ENCODE measurements at places on chromosomes 16 and 17.

DNA sequence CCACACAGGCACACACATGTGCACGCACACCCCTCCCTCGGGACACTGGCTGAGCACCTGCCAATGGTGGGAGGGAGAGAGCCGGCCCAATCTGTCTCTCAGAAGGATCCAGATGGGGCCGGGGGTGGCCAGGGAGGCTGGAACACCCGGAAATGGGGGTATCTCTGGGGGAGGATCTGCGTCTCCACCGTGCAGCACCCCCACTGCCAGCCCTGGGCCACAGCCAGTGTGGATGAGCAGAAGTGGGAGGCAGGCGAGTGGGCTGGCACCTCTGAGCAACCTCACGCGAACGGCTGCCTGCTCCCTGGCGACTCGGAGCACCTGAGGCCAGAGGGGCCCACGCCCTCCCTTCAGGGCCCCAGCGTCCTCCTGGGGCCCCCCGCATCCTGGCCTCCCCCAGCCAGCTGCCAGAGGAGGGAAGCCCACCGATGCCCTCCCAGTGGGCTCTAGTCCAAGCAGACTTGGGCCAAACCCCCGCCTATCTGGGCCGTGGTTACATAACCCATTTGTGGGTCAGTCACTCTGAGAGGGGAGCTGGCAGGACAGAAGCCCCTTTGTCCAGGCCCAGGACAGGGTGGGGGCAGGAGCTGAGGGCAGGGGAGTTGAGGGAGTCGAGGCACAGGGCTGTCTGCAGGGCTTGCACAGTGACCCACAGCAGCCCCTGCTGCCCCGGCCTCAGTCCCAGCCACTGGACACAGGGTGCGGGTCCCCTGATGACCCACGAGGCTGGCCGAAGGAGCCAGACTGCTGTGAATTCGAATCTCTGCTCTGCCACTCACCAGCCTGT lies 5.6 kb downstream of the CASKIN1 start:
- no peak for DNase-seq

DNA sequence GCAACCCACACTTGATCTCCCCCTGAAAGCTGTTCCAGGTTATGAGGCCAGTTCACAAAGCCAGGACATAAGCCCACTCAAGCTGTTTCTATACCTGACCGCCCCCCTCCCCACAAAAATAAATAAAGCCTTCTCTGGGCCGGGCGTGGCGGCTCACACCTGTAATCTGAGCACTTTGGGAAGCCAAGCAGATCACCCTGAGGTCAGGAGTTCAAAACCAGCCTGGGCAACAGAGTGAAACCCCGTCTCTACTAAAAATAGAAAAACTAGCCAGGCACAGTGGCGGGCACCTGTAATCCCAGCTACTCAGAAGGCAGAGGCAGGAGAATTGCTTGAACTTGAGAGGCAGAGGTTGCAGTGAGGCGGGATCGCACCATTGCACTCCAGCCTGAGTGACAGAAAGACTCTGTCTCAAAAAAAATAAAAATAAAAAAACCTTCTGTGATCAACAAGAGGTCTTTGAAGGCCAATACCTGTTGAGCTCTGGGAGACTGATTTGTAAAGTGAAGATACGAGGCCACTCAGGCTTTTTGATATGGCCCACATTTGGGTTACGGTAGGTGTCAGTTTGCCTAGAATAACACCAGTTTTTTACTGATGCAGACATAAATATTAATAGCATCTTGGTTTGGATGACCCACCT lies 2.2 kb downstream of the KDM8 start:
- DNase-seq = no peak

DNA sequence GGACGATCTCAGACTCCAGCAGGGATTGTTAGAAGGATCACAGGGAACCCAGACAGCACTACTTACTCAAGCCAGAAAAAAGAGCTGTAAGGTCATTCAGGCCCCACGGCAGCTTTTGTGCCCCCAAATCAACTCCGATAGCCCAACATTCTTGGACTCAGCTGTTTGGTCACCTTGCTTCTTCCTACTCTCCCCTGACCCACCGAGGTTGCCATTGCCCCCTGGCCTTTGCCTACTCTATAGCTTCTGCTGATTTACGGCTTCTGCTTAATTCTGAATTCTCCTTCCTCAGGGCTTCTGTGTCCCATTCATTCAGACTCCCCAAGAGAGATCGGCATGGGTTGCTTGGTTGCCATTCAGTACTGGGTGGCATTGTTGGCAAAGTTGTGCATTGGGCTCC lies 8.6 kb upstream of the ITPRIPL2 start:
- no peak for DNase-seq

GRCh38 chr16:68082629-68083238 lies 2.4 kb upstream of the NFATC3 start:
- DNase-seq = no peak

GRCh38 chr16:59701963-59702930 lies 968.1 kb upstream of the GOT2 start:
- no peak for DNase-seq

- DNase-seq = peak; percentile 68
Measured at GRCh38 chr16:84970447-84971127, 40.7 kb downstream of the ZDHHC7 start.

DNA sequence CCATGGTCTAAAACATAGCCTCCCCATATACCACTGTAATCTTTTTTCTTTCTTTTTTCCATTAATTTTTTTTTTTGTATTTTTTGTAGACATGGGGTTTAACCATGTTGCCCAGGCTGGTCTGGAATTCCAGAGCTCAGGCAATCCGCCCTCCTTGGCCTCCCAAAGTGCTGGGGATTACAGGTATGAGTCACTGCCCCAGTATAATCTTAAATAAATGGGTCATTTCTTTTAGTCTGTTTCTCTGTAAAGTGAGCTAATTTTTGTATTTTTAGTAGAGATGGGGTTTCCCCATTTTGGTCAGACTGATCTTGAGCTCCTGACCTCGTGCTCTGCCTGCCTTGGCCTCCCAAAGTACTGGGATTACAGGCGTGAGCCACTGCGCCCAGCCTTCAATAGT lies 5.7 kb upstream of the NME1 start:
- no peak for DNase-seq

DNA sequence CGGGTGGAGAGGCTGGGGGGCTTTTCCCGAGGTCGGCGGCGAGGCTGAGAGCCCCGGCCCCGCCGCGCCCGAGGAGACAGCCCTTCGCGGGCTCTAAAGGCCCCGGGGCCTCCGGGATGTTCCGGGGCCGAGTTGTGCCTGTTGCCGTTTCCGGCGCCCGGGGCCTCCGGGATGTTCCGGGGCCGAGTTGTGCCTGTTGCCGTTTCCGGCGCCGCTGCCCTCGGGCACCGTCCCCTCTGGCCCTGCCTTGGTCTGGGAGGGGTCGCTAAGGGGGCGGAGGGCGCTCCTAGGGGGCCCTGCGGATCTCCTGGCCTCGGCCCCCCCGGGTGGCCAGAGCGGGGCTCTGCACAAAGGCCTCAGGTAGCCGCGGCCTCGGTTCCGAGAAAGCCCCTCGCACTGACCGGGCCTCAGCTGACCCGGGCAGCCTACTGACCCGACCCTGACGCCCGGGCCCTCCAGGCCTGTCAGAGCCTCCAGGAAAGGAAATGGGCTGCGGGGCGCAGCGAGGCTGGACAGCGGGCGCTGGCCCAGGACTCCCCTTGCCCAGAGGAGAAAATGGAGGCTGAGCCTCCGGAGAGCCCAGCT lies 24.2 kb downstream of the ACTG1 start:
- DNase-seq = no peak

DNA sequence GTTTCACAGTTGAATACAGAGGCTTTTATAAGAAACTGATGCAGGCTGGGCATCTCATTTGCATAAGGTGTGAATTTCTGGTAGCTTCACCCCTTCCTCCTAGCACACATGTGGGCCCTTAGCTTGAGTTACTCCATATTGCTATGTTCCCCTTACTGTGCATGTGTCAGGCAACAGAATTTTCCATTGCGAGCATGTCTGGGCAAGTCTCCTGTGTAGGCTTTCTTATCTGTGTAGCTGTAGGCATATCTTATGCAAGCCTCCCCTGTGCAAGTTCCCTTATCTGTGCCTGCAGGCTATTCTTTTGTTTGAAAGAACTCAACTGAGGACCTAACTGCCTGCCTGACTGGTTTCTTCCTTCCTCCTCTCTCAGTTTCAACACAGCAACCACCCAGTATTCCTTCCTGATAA lies 597.4 kb upstream of the CDH5 start:
- no peak for DNase-seq

- DNase-seq = no peak
Measured at GRCh38 chr16:49594685-49595498, 221.3 kb downstream of the C16orf78 start.

DNA sequence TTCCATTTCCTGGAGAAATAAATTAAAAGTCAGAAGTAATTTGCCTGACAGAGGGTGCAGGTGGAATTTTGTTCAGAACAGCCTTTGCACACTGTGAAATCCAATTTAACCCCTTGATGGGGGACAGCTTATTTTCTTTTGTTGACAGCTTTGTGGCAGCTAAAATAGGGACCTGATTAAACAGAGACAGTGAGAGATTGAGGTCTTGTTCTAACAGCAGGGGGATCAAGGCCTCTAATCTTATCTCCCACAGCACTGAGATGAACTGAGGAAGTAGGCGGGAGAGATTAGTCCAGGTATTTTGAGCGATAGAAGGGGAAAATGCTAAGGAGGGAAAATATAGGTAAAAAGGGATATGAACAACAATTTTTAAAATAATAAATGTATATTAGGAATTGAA lies 1491.4 kb upstream of the GOT2 start:
- no peak for DNase-seq

GRCh38 chr16:78535098-78535497 lies 435.6 kb downstream of the WWOX start:
- no peak for DNase-seq

DNA sequence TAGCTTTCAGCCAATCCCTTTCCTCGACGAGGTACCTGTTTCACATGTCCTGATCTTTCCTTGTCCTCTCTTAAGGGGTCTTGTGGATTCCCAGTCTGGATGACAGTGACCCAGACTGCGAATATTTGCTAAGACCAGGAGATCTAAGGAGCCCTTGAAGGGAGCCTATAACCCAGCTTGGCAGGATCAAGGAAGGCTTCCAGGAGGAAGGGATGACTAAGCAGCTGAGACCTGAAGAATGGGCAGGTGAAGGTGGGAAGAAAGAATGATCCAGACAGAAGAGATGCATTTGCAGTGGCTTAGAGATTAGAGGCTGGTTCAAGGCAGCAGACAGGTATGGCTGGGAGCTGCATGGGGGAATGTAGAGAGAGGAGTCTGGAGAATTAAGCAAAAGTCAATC lies 1.9 kb upstream of the PDK2 start:
- no peak for DNase-seq

DNA sequence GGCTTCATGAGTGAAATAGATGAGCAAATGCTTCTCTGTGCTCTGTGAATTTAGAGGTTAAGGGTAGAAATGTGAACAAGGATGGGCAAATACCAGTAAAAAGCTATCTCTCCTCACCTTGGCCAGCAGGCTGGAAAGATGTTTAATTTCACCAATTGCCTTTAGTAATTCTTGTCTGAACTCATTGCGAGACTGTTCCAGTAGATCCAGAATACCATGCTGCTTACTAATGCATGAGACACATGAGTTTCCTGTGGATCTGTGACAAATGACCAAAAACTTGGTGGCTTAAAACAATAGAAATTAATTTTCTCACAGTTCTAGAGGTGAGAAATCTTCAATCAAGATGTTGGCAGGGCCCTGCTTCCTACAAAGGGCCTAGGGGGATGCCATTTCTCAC lies 9.3 kb upstream of the ZNF624 start:
- no peak for DNase-seq

DNA sequence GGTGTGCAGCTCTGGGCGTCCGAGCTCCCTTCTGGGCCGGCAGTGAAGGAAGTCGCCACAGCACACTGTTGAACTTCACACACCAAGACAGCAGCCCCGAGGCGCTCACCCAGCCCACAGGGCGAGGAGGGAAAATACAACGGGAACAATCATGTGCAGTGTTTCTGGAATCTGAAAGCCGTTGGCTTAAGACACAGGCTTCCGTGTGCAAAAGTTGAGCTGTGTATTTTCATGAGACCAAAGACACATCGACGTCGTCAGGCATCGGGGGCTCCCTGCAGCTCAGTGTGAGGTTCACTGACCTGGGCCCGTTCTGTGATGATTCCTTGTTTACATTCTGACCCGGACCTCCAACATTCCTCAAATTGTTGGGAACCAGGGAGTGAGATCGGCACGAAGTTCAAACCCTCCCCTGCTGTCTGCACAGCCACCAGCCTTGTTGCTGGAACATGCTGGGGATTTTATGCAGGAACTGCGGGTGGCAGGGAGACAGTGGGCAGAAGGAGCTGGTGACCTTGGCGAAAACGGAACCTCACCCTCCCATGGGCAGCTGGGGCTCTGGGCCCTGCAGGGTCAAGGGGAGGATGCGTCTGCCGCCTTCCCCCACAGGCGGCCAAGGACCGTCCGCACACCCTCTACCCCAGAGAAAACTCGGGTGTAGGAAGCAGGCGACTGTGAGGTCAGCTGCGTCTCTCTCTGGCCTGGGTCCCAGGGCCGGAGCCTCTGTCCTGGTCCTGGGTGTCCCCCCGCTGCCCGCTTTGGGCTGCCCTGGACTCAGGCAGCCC lies 72.2 kb downstream of the METRNL start:
- no peak for DNase-seq

GRCh38 chr16:11994143-11995119 lies 17.9 kb downstream of the SNX29 start:
- no peak for DNase-seq

- no peak for DNase-seq
Measured at GRCh38 chr16:31331141-31331764, 23.7 kb upstream of the ITGAX start.

DNA sequence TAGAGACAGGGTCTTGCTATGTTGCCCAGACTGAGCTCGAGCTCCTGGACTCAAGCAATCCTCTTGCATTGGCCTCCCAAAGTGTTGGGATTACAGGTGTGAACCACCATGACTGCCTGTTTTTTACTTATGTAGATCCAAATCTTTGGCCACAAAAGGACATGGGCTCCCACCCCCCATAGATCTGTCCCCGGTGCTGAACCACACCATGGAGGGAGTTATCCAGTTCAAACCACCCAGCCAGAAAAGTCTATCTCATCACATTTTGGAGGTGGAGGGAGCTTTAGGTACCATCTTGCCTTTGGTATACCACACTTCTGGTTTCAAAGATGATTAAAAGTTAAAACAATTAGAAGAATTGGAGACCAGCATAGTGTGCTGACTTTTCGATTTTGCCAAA lies 26.2 kb downstream of the SHISA9 start:
- DNase-seq = no peak

GRCh38 chr17:9146064-9146463 lies 124.8 kb downstream of the NTN1 start:
- DNase-seq = no peak

- no peak for DNase-seq
Measured at GRCh38 chr16:9248162-9248561, 156.7 kb downstream of the HAPSTR1 start.

DNA sequence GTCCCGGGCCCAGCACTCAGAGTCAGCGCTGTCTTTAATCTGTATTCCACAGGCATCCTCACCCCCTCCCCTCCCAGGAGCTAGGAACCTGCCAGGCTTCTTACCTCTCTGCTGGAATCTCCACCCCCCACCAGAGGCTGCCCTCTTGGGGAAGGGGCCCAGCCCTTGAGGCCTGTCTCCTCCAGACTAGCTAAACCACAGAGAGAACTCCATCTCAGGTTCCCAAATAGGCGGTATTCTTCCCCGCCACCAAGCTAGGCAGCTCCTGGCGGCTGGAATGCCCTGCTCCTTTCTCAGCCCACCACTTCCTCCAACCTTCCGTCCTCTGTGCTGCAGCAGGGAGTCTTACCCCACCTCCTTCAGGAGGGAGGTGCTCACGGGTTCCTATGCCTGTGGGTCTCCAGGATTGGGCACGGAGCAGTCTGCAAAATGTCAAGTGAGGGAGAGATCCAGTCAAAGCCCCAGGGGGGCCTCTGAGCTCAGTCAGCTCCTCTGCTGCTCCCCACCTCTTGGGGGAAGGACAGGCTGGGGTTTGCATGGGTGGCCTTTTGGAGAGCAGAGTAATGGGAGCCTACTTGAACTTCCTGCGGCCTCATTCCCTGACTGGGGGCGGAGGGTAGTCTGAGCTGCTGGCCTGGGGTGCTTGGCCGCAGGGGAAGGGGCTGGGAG lies 55.7 kb downstream of the SREBF1 start:
- DNase-seq = no peak

Data from activated T-cell treated with anti-CD3 and anti-CD28 coated beads for 4 hours (primary cell).